ENCODE measurements at places on chromosomes 3 and 15. TPM values are rescaled to one million over a fixed set of nuclear protein-coding genes. Genes with fewer than 3 reads are reported as not detected.

The PPIB gene
- total RNA-seq = 579 TPM

- DNase-seq = no peak
Measured at GRCh38 chr15:80778621-80778963, 578 bp upstream of the CEMIP start.

The MOBP gene
- not detected for total RNA-seq

The EPHA3 gene
- total RNA-seq = not detected

The GAP43 gene
- total RNA-seq = not detected

DNA sequence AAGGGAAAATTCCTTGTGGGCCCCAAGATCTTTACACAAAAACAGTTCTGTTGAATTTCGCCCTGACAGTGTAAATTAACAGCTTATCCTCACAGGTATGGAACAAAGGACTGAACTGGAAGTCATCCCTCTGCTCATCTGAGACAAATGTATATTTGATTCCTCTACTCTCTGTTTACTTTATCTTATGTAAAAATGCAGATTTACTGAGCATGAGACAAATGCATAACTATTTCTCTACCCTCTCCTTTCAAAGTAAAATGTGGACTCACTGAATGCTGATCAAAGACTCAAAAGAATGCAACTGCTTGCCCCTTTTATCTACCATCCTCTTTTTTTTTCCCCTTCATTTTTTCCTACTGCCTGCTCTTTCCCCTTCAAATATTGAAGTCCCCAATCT, 98.6 kb upstream of the CRBN start:
- DNase-seq = no peak
